ENCODE measurements at places on chromosomes 1 and 21.
A peak's percentile ranks its signal among the peaks of the same experiment; 100 is the strongest.

- no peak for DNase-seq
These were observed 198.6 kb upstream of the EDN2 start for GRCh38 chr1:41682845-41683625.

GRCh38 chr1:37347104-37347649 is 127.2 kb upstream of the ZC3H12A start:
- no peak for DNase-seq

- DNase-seq: no peak
These were observed 56.5 kb upstream of the BMP8A start for GRCh38 chr1:39434797-39435395.

DNA sequence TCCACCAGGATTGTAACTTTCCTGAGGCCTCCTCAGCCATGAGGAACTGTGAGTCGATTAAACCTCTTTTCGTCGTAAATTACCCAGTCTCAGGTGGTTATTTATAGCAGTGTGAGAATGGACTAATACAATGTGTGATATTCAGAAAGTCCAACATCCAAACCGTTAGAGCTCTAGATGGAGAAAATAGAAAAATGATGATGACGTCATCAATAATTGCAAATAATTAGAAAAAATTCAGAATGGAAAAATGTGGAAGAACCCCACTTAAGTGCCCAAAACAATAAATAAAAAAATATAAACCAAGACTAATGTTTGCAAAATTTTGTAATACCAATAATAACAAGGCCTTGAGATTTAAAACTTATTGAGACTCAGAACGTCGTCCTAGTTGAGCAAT is 103.0 kb upstream of the PLPPR5 start:
- DNase-seq: no peak

DNA sequence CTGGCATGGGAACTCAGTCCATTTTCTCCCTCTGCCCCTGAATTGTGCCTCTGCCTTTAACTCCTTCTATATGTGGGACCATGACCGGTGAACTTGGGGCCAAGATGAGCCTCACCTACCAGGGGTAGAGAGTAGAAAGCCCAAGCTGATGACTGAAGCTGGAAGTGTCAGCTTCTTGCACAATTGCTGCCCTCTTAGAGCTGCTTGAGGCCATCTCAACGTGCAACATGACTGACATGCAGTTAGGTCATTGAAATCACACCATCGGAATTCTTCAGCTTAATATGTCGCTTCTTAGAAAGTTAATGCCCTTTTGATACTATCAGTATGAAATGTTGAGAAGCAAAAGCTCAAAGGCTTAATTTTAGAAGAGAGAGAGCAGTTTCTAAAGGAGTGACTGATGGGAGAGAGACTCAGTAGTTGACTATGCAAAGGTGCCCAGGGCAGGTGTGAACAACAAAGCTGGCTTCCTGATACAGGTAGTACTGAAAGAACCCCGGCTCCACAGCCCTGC is 89.4 kb upstream of the UBE2U start:
- no peak for DNase-seq

DNA sequence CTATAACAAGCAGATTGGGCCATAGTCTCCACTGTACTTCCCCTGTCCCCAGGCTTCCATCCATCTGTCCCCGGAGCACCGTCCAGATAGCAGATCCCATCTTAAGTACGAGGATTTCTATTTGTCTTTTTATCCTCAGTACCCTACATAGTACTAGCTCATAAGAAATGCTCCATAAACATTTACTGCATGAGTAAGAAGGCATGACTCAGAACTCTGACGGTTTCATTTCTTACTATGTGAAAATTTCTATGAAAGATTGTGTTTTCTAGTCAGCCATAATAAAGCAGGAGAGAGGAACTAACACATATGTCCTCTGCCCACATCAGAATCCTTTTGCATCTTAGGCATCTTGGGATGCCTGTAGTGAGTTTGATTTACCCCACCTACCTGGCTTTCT is 49.5 kb downstream of the CHD1L start:
- DNase-seq: no peak

DNA sequence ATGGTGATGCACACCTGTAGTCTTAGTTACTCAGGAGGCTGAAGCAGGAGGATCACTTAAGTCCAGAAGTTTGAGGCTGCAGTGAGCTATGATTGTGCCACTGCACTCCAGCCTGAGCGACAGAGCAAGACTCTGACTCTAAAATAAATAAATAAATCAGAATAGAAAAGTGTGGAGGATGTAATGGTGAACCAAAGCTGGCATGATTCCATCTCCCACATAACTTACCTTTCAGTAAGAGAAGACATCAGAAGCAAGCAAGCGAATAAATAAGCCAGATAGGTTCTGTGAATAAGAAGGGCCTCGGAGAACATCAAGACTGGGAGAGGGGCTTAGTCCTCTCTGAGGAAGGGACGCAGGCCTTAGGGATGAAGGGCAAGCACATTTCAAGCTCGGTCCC is 59.5 kb downstream of the TOMM20 start:
- no peak for DNase-seq

DNA sequence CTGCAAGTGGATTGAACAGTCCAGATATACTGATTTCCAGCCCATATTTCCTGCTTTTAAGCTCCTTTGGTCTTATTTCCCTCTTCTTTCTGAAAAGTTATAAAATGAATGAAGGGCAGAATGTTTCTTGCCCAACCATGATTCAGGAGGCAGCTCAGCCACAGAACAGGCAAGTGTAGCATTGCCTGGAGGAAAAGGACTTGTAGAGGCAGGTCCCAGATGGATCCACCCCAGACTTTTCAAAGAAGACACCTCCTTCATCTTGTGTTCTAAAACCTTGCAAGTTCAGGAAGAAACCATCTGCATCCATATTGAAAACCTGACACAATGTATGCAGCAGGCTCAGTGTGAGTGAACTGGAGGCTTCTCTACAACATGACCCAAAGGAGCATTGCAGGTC is at the start of gene CLCA2:
TSS of gene CLCA2 (plus strand) at position 299 of the 400 bp plus-strand sequence. CDS start at position 376, 77 bp downstream.
- DNase-seq: no peak

- DNase-seq: peak; percentile 68
These were observed 2.0 kb upstream of the NID1 start for GRCh38 chr1:236066828-236067386.

DNA sequence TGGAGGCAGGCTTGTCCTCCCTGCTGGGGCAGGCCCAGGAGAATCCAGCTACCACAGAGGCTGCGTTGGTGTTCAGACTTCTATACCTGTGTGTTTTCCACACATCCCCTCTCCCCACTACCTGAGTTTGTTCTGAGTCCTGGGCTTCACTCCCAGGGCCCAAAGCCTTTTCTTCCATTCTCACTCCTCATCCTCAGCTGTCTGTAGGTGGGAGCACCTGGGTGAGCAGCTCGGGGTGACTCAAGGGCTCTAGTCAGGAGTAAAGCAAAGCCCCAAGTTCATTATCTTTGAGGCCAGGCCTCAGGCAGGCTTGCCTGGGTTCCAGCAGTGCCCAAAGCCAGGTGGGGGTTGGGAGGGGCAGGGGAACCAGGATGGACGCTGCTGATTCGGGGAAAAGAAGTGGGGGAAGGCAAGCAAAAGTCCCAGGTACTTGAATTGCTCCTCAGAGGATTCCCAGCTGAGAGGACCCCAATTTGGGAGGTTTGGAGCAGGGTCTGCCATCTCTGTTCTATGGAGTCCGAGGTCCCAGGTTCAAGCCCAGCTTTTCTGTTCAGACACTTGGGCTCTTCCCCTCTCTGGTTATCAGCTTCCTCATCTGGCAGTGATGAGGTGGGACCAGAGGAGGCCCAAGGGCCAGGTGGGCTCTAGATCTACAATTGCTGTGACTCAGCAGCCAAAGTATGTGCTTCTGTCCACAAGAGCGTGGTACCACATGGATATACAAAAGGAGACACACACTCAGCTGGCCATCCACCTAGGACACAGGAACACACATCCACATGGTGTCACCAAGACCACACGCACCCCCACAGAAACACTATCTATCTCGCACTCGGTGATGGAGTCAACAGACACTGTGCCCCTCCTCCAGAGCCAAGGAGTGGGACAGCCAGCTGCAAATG is 5.8 kb upstream of the PTPN7 start:
- no peak for DNase-seq

- DNase-seq: no peak
These were observed 20.7 kb upstream of the LGALS8 start for GRCh38 chr1:236502972-236503639.

- no peak for DNase-seq
These were observed 1.1 kb downstream of the SLC50A1 start for GRCh38 chr1:155136748-155137147.

GRCh38 chr1:31372051-31372450 is 825 bp downstream of the FABP3 start:
- DNase-seq: no peak

DNA sequence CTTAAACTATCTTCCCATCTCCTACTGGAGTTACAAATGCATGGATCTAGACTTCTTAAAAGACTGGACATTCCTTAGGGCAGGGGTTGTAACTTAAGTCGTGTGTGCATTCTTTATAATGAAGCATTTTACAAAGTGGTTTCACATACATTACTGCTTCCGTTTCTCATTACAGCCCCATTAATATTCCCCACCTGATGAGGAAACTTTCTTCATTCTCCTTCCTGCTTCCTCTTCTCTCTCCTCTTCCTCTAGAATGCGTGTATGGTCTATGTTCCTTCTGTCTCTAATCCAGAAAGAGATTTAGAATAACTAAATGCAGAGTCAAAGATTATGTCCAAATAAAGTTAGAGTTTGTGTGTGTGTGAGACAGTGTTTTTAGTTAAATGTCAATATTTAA is 1.8 kb upstream of the CAP1 start:
- DNase-seq: no peak

DNA sequence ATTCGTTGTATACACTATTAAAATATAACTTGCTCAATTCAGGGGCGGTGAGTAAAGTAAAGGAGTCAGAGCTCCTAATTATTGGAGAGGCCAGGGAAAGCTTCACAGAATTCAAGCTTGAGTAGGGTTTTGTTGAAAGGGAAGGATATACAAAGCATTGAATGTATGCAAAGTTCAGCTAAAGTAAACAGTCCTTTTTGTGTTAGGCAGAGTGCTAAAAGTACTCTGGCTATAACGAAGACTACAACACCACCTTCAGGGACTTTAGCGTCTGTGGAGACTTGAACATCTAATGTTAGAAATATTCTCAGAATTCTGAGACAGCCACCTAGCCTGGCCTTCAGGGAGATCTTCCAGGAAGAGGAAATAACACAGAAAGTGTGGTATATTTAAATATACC is 1.1 kb downstream of the FALEC start:
- DNase-seq: no peak

DNA sequence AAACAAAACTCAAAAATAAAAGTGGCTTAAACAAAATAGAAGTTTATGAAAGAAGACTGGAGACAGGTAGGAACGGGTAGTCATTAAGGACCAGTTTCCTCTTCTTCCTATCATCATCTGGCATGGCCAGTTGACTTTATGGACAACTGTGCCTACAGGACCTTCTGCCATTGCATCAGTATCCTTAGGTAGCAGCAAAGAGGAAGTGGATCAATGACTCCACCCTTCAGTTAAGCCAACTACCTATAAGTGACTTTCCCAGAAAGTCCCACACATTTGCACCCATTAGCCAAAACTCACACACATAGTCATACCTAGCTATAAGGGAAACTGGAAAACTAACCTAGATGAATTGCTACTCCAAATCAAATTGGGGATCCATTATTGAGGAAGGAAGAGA is 51.7 kb downstream of the RASAL2 start:
- no peak for DNase-seq

- no peak for DNase-seq
These were observed 41.6 kb upstream of the ZNF678 start for GRCh38 chr1:227521782-227522181.

GRCh38 chr1:155888481-155888880 is 22.7 kb downstream of the RIT1 start:
- no peak for DNase-seq

- no peak for DNase-seq
These were observed 32.8 kb downstream of the ARID1A start for GRCh38 chr1:26728645-26729044.

DNA sequence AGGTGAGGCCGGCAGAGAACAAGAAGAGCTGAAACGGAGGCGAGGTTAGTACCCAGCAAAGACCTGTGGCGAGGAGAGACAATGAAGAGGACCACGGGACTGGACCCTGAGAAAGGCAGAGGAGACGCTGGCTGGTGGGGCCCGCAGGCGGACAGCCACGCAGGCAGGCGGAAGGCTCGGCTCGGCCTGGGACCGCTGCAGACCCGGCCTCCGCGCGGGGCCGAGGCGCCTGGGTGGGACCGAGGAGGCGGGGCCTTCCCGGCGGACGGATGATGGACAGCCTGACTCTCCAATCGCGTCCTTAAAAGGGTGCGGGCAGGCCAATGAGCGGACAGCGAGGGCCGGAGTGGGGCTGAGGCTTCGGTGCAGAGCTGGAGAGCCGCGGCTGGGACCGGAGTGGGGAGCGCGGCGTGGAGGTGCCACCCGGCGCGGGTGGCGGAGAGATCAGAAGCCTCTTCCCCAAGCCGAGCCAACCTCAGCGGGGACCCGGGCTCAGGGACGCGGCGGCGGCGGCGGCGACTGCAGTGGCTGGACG is at the start of gene MPZL1:
TSS of gene MPZL1 (plus strand) at position 366 of the 535 bp plus-strand sequence. CDS start 170 bp downstream, outside the sequence.
- DNase-seq: peak; percentile 92

- DNase-seq: no peak
These were observed 25.3 kb downstream of the CHI3L2 start for GRCh38 chr1:111252786-111253185.

DNA sequence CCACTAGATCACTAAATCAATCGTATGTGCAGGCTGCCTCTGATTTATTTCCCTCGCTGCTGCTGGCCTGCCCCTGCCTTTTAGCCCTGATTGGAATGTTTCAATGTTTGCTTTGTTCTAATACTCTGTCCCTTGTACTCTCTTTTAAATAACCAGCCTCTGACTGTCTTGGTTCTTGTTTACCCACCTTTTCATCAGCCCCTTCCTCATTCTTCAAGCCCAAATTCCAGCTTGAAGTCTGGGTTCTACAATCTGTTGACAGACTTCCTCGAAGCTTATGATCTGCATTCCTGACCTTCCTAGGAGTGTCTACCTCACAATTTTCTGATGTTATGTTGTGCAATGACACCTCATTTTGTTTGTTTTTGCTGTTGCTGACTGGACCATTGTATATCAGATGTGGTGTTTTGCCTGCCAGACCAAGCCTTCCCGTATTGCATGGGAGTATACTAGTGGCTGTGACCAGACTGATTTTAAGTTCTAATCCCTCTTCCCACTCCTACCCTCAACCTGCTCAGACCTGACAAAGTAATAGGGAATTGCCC is 46.6 kb upstream of the APOBEC4 start:
- no peak for DNase-seq

DNA sequence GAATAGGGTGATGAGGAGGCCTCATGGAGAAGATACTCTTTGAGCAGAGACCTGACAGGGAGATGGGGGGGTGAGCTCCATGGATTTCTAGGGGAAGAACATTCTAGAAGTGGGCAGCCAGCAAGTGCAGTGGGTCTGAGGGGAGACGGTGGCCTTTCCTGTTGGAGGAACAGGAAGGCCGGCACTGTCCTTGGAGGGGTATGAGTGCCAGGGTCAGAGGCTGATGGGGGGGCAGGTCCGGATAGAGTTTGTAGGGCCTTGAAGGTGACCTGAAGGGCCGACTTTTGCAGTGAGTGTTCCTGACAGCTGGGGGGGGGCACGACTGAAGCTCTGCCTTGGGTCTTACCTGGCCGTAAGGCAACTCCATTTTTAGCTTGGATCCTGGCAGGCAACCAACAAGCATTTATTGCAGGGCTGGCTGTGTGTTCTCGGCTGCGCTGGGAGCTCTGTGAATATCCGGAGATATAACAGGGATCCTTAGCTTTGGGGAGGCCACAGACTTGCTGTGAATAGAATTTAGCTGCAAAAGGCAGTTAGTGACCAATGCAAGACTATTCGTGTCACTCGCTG is 130.6 kb downstream of the MRPS6 start:
- no peak for DNase-seq

- no peak for DNase-seq
These were observed 54.4 kb downstream of the ZZZ3 start for GRCh38 chr1:77627978-77628570.

Measured in stimulated activated CD4-positive, alpha-beta T cell treated with anti-CD3 and anti-CD28 coated beads, Interleukin-1b, Interleukin-23, amount 100 ng/mL, for 48 hours (primary cell).